Sigmoid colon (tissue), 7 donors: ENCODE measurements at places on chromosomes 5 and 9. TPM values are rescaled to one million over a fixed set of nuclear protein-coding genes. Genes with fewer than 3 reads are reported as not detected.

The SLC36A3 gene
- polyA plus RNA-seq = not detected

The HRH2 gene
- under 0.01 TPM for polyA plus RNA-seq

The PIP5KL1 gene
- polyA plus RNA-seq = not detected

The CTSL gene
- polyA plus RNA-seq = 96.6 TPM

The EQTN gene
- not detected for polyA plus RNA-seq

The IL3 gene
- not detected for polyA plus RNA-seq

The FABP6 gene
- 2.1 TPM for polyA plus RNA-seq

The LCN10 gene
- 1.2 TPM for polyA plus RNA-seq

The HMMR gene
- 4.4 TPM for polyA plus RNA-seq

The SH3PXD2B gene
- 3.9 TPM for polyA plus RNA-seq

The PHYHD1 gene
- 8.1 TPM for polyA plus RNA-seq

The OR1L1 gene
- polyA plus RNA-seq = not detected

The SLC4A9 gene
- polyA plus RNA-seq = 0.25 TPM

The MSX2 gene
- polyA plus RNA-seq = 0.16 TPM

The CTNNA1 gene
- polyA plus RNA-seq = 236 TPM

The FBP1 gene
- 48.8 TPM for polyA plus RNA-seq

The SLC2A6 gene
- polyA plus RNA-seq = 8.2 TPM

The GFPT2 gene
- 3.6 TPM for polyA plus RNA-seq

The CARD6 gene
- 2.8 TPM for polyA plus RNA-seq

The WDR55 gene
- 29.8 TPM for polyA plus RNA-seq

The SLC27A6 gene
- 0.67 TPM for polyA plus RNA-seq

The ZNF462 gene
- polyA plus RNA-seq = 0.60 TPM

The SHOC1 gene
- polyA plus RNA-seq = 0.03 TPM

The SOHLH1 gene
- not detected for polyA plus RNA-seq

The EXOSC2 gene
- polyA plus RNA-seq = 6.6 TPM

The PCDHAC1 gene
- polyA plus RNA-seq = not detected

The AJM1 gene
- polyA plus RNA-seq = 0.46 TPM

The GFI1B gene
- polyA plus RNA-seq = 0.87 TPM

The MEGF10 gene
- under 0.01 TPM for polyA plus RNA-seq

The C1QTNF3 gene
- 3.0 TPM for polyA plus RNA-seq

The RAB14 gene
- polyA plus RNA-seq = 61.7 TPM

The TLR4 gene
- 4.0 TPM for polyA plus RNA-seq

The MEIKIN gene
- 0.31 TPM for polyA plus RNA-seq

The AK3 gene
- polyA plus RNA-seq = 65.5 TPM

The IRX2 gene
- not detected for polyA plus RNA-seq

The SRA1 gene
- 32.7 TPM for polyA plus RNA-seq

The LCN6 gene
- polyA plus RNA-seq = 5.9 TPM
